ENCODE measurements at places on chromosomes 5 and 9. TPM values are rescaled to one million over a fixed set of nuclear protein-coding genes. Genes with fewer than 3 reads are reported as not detected.

The MSX2 gene
- 0.97 TPM for total RNA-seq

The PLAC8L1 gene
- not detected for total RNA-seq

The FAT2 gene
- total RNA-seq = not detected

The CD72 gene
- 0.40 TPM for total RNA-seq

The FBN2 gene
- total RNA-seq = not detected

The CD14 gene
- total RNA-seq = 12.2 TPM

The ROPN1L gene
- 0.46 TPM for total RNA-seq

The INVS gene
- 13.9 TPM for total RNA-seq

The ORM2 gene
- total RNA-seq = 15.6 TPM

The LCN6 gene
- total RNA-seq = 11.7 TPM

The FGF1 gene
- total RNA-seq = 1.9 TPM

The PIP5KL1 gene
- not detected for total RNA-seq

The CHMP5 gene
- total RNA-seq = 46.4 TPM

The F2RL1 gene
- total RNA-seq = 0.46 TPM

The MARVELD2 gene
- 3.1 TPM for total RNA-seq

The TBC1D2 gene
- 2.4 TPM for total RNA-seq

The IER5L gene
- total RNA-seq = 0.92 TPM

The LCP2 gene
- total RNA-seq = 2.3 TPM

The GRM6 gene
- not detected for total RNA-seq

The SHISAL2B gene
- total RNA-seq = not detected

The ADRB2 gene
- total RNA-seq = 6.2 TPM

The ARID3C gene
- total RNA-seq = not detected

The OBP2B gene
- not detected for total RNA-seq

The CRB2 gene
- not detected for total RNA-seq
